ENCODE measurements at places on chromosomes 1 and 21.

- no peak for DNase-seq
Measured at GRCh38 chr1:153032073-153032472, 1.1 kb downstream of the SPRR1B start.

DNA sequence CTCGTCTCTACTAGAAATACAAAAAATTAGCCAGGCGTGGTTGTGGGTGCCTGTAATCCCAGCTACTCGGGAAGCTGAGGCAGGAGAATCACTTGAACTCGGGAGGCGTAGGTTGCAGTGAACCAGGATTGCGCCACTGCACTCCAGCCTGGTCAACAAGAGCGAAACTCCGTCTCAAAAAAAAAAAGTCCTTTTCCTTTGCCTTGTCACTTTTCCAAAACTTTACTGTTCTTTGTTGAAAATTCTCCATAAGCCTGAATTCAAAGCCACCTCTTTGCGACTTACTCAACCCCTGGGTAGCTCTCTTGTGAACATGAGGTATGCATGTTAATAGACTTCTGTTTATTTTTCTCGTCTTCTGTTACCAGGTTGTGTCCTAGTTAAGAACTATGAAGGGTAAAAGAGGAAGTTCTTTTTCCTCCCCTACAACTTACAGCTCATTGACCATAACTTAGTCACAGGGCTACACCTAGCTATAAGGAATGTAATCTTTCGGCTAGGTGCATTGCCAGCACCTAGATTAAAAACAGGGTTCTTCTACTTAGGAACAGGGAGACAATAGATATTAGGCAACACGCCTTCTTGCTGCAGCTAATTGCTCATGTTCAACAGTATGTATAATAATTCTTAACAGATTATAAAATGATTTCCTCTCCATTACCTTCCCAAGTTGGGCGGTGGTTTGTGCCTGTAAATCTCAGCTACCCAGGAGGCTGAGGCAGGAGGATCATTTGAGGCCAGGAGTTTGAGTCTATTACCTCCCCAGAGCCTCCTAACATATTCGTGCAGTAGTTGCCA lies 40.9 kb downstream of the PTAFR start:
- DNase-seq, result no peak

- no peak for DNase-seq
Measured at GRCh38 chr1:22254756-22255155, 111.9 kb upstream of the WNT4 start.

GRCh38 chr1:85465099-85465785 lies at the start of gene DDAH1:
TSS of gene DDAH1 (minus strand) at chr1:85465159. CDS start at chr1:85465045, 114 bp downstream.
- no peak for DNase-seq

DNA sequence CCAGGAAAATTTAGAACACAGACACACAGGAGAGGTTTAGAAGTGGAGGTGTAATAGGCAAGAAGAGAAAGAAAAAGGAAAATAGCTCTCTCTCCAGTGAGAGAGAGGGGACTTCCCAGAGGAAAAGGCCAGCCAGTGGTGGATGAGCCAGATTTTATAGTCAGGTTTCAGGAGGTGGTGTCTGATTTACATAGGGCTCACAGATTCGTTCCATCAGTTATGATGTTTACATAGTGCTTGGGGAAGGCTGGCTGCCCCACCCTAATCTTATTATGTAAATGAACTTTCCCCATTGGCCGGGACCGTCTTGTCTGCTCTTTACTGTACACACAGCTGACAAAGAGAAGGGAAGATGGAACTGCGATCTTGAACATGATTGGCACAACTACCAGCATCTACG lies 797.3 kb downstream of the PLA2G4A start:
- DNase-seq, result no peak

DNA sequence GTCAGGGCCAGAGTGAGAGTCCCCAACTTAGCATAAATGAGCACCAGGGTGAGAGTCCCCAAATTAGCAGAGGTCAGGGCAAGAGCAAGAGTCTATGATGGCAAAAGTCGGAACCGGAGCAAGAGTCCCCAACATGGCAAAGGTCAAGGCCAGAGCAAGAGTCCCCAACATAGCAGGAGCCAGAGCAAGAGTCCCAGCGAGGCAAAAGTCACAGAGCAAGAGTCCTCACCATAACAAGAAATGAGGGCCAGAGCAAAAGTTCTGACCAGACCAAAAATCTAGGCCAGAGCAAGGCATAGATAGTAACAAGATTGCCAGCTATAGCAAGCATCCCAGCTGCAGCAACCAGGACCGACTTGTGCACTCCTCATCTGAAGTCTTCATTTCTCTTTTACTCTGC lies 3.1 kb downstream of the NSUN4 start:
- no peak for DNase-seq

GRCh38 chr1:24732186-24732885 lies 12.9 kb upstream of the CLIC4 start:
- no peak for DNase-seq

DNA sequence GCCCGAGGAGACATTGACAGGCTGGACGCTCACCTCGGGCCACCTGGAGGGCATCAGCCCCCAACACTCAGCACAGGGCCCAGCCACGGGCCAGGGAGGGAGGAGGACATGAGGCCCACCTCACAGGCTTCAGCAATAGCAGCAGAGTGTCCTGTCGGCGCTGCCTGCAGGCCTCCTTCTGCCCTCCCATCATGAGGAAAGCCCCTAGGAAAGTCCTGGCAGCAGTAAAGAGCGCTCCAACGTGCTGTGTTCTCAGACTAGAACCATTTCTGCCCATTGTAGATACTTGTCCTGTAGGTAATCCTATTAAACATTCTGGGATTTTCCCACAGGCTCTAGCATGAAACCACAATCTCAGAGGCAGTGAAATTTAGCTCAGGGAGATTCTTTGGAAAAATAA lies 62.0 kb upstream of the GALNT2 start:
- DNase-seq, result no peak

DNA sequence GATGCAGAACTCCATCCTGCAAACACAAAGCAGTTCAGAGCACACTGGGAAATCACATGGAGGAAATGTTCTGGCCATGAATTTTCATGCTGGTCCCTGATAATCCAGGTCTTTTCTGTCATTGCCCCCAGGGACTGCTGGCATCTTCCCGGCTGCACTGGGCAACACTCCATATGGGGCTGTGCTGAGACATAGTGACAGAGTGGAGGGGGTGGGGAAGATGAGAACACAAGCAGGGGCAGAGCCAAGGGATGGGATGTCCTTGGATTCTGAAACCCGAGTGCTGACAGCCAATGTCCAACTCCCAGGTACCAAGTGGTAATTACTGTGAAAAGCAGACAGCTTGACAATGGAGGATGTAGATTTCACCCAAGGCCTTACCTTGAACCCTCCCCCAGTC lies 185.7 kb downstream of the HIVEP3 start:
- no peak for DNase-seq

GRCh38 chr1:207860531-207860930 lies 50.4 kb downstream of the CD34 start:
- no peak for DNase-seq

DNA sequence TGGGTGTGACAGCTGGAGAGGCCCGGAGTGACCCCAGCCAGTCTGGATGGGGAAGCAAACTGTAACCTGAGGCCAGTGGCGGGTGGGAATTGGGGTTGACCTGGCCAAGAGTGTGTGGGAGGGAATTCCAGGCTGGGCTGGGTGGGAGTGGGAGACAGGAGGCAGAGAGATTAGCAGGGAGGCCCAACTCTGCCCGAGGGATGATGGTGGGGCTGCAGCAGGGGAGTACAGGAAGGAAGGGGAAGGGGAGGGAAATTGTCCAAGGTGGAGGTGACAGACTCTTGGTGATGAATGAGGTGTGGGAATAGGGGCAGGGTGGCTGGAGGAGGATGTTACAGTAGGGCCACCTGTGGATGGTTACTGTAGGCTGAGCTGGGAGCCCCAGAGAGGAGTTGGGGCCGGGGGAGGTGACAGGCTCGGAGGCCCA lies 40.4 kb downstream of the HUNK start:
- DNase-seq, result no peak

DNA sequence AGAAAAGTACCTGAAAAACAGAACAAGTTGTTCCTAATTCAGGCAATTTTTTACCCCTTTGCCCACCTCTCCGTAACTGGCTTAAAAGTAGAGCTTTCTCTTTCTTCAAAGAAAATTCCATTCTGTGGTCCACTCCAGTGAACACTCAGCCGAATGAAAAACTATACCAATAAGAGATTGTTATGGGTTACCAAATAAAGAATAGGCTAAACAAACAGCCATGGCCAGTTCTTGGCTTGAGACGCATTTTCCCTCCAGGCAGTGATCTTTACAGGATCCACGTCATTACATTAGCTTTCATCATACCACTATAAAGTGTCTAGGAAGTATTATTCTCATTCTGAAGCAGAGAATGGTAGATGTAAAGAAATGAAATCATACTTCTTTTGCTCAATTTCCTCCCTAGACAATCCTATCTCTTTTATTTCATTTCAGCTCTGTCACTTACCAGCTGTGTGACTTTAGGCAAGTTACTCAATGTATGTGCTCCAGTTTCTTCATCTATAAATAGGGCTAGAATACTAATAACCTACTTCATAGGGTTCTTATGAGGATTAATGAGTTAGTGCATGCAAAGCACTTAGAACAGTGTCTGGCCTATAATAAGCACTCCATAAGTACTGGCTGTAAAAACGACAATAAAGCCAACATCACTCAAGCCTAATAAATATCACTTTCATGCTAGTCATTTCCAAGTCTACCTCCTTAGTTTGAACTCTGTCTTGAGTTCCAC lies 26.5 kb upstream of the TRIM45 start:
- DNase-seq, result no peak

DNA sequence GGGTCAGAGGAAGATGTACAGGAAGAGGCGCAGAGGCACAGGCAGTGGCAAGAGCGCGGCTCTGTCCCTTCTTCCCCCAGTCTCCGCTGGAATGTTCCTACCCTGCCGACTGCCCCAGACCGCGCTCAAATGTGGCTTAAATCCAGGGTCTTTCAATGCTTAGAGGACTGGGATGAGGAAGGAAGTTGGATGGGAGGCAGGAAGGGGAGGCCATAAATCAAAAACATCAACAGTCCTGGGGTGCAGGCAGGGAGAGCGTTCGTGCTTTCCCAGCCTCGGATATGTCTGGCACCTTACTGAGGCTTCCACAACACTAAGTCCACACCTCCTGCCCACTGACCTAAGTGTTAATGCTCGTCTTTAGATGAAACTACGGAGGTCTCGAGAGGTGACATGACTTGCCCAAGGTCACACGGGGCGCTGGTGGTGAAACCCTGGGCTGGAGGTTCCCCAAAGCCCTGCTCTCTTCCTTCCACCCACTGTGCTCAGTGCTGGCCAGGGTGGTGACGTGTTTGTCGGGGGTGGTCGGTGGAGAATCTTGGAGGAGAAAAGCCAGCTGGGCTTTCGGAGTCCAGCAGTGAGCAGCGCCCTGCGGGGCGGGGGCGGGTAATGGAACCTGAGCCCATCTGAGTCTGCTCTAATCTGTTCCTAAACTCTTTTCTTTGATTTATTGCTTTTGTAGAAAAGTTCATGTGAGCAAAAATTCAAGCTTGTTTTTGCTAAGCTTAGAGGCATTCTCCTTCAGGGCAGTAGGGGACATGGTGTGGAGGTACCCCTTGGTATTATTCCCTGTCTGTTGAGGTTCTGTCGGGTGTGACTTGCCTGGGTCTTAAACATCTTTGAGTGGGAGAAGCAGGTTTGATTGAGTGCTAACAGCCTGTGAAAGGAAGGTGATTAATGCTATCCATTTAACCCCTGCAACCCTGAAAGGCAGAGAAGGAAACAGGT lies 708 bp downstream of the CDA start:
- peak; percentile 40 for DNase-seq

Measured in CD4-positive, alpha-beta T cell (primary cell).